Stimulated activated CD4-positive, alpha-beta T cell treated with anti-CD3 and anti-CD28 coated beads, Interleukin-1b, Interleukin-23, amount 100 ng/mL, for 1 hour (primary cell): ENCODE measurements at places on chromosomes 12 and 14.

DNA sequence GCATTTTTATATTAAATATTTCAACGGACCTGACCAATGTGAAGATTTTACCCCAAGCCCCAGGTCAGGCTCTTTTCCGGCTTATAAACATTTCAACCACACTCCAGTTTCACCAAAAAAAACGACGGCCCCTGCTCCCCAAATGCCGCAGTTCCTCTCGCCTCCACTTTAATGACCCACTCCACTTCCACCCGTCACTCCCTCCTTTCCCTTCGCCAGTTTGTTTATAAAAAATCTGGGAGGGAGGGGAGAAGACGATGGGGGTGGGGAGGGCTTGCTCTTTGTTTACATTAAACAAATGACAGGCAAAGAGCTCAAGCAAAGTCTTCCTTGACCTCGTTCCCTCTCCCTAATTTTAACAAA lies 5.4 kb downstream of the SIX6 start:
- DNase-seq: no peak

GRCh38 chr14:101074196-101075024 lies 170.9 kb upstream of the RTL1 start:
- no peak for DNase-seq

GRCh38 chr12:43540470-43540869 lies 11.5 kb downstream of the ADAMTS20 start:
- DNase-seq: no peak

- DNase-seq: no peak
These were observed 125.2 kb downstream of the GCH1 start for GRCh38 chr14:54777395-54777794.

DNA sequence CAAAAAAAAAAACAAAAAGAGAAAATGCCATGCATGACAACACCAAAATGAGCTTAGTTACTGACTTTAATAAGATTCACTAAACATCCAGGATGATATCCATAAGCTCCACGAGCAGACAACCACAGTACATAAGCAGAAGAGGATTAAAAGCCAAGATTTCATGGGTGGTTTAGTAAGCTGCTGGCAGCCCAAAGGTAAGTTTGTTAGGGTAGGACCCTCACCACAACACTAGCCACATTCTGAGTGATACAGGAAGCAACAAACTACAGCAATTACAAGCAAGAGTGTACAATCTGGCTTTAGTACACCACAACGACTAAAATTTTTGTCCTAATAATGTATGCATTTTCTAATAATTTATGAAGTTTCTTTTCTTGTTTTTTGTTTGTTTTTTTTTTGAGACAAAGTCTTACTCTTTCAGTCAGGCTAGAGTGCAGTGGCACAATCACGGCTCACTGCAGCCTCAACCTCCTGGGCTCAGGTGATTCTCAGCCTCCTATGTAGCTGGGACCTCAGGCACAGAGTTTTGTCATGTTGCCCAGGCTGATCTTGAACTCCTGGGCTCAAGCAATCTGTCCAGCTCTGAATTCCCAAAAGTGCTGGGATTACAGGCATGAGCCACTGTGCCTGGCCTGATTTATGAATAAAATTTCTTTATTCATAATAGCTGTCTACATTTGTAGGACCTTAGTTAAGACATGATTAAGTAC lies 221.4 kb downstream of the MED13L start:
- DNase-seq: no peak

DNA sequence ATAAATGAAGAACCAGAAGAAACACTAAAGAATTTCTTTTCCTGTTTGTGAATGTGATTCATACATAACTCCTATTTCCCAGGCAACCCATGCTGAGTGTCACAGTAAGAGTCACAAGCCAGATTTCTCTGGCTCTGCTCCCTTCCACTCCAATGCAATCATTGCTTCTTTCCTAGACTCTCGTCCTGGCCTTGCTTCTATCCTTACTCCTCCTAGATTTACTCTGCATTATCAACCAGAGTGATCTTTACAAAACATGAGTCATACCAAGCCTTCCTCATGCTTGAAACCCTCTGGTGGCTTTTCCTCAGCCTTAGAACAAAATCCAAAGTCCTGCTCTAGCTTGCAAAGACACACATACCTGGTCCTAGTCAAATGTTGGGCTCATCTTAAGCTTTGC lies 13.3 kb downstream of the IL22 start:
- DNase-seq: no peak

DNA sequence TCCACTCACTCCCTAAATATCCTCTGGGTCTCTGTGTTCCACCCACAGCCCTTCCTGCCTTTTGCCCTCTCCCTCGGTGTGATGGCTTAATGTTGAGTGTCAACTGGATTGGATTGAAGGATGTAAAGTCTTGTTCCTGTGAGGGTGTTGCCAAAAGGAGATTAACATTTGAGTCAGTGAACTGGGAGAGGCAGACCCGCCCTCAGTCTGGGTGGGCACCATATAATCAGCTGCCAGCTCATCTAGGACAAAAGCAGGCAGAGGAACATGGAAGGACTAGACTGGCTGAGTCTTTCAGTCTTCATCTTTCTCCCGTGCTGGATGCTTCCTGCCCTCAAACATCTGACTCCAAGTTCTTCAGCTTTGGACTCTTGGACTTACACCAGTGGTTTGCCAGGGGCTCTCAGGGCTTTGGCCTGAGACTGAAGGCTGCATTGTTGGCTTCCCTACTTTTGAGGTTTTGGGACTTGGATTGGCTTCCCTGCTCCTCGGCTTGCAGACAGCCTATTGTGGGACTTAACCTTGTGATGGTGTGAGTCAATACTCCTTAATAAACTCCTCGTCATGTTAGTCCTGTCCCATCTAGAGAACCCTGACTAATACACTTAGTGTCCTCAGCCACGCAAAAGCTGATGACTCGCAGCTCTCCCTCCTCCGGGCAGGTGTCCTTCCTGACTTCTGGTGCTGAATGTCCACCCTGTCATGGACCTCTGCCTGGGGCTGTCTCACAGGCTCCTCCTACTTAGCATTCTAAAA lies 5.9 kb downstream of the DGLUCY start:
- no peak for DNase-seq

DNA sequence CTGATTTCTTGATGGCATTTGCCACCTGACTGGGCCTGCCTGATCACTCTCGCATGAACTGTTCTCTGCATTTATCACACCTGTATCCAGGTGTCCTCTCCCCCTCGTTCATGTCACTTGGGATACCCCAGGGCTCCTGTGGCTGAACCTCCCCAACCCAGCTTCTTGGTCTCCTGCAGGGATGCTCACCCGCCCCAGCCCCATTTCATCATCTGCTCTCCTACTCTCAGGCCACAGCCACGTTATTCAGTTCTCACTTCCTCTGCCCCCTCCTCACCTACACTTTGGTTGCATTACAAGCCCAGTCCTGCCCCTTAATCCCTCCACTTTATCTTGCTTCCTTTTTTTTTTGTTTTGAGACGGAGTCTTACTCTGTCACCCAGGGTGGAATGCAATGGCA lies 35.5 kb downstream of the TMBIM6 start:
- DNase-seq: no peak

GRCh38 chr12:55955800-55956508 lies 9.9 kb downstream of the PMEL start:
- no peak for DNase-seq

- no peak for DNase-seq
These were observed 13.2 kb downstream of the PGF start for GRCh38 chr14:74942181-74942580.

DNA sequence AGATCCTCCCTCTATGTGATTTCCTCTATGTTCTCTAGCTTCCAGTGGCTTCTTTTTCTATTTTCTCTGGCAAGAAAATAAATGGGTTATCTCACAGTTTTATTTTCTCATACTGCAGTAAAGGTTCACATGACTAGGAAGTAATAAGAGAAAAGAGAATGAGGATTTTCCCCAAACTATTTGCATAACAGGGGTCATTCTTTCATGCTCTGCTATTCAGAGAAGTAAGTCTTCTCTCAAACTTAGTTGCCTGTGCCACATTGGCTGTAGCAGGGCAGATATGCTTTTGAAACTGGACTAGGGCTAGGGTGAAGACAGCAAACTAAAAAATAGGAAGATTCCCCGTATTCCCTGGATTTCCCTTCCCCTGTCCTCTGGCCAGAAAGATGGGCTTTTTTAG lies 57.4 kb downstream of the ACSM4 start:
- DNase-seq: no peak

DNA sequence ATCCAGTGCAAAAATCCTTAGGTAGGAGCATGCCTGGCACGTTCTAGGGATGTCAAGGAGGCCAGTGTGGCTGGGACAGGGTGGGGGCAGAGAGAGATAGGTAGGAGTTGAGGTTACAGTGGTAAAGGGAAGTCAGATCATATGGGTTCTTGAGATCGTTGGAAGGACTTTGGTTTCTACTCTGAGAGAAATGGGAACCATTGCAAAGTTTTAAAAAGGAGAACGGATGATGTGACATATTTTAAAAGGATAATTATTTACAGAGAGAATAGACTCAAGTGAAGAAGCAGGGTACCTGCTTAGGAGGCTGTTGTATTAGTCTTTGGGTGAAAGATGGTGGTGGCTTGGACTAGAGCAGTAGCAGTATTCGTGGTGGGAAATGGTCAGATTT lies 47.6 kb upstream of the ATP2B1 start:
- no peak for DNase-seq

DNA sequence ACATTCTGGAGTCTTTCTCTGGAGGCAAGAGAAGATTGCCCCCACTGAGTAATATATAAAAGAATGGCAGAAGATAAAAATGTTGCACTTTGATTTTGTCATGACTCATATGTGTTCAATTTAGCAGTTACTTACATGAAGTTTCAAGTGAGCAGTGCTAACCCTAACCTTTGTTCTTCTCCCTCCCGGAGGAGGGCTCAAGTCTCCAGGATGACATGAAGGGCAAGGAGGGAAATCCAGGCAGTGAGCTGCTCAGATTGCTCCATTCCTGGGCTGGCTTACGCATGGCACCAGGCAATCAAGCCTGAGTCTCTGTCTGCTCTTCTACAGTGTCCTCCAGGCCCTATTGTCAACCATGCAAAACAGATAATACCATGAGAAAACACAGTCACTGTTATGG lies 322.3 kb downstream of the DUSP6 start:
- DNase-seq: no peak

GRCh38 chr14:61153914-61154545 lies 127.1 kb downstream of the TMEM30B start:
- no peak for DNase-seq

DNA sequence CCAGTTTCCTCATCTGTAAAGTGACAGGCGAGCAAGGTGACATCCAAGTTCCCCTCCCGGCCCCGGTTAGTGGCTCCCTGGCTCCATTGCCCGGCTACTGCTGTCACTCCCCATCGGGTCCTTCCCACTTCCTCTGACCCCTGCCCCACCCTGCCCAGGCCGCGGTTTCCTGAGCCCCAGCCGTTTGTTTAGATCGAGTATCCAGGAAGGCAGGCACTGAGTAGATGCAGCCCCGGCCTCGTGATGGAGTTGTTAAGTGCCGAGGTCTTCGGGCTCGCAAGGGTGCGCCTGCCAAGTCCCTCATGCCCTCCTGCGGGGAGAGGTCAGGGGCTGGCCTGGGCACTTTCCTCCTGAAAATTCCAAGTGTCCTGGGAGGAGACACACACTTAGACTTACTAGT lies 55.4 kb downstream of the TEAD4 start:
- DNase-seq: no peak

- no peak for DNase-seq
These were observed 5.2 kb upstream of the ATG14 start for GRCh38 chr14:55416866-55417265.

GRCh38 chr12:47885566-47885965 lies 19.2 kb downstream of the VDR start:
- no peak for DNase-seq

DNA sequence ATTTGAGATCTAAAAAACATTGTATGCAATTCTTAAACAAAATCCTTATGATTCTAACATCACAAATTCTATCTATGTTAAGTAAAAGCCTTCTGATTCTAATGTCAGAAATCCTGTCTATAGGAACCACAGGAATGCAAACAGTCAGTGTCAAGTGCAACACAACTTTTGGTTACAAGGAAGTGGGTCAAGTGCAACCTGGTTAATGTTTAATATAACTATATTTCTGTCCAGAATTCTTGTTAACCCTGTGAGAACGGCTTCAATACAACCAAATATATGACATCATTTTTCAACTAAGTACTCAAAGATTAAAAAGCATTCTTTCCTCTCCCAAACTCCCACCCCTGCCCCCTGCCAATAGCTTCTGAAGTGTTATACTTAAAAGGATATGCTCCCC lies 107.9 kb upstream of the PLEKHA5 start:
- DNase-seq: no peak

- no peak for DNase-seq
These were observed 151.6 kb upstream of the PLEKHG7 start for GRCh38 chr12:92551210-92551609.

DNA sequence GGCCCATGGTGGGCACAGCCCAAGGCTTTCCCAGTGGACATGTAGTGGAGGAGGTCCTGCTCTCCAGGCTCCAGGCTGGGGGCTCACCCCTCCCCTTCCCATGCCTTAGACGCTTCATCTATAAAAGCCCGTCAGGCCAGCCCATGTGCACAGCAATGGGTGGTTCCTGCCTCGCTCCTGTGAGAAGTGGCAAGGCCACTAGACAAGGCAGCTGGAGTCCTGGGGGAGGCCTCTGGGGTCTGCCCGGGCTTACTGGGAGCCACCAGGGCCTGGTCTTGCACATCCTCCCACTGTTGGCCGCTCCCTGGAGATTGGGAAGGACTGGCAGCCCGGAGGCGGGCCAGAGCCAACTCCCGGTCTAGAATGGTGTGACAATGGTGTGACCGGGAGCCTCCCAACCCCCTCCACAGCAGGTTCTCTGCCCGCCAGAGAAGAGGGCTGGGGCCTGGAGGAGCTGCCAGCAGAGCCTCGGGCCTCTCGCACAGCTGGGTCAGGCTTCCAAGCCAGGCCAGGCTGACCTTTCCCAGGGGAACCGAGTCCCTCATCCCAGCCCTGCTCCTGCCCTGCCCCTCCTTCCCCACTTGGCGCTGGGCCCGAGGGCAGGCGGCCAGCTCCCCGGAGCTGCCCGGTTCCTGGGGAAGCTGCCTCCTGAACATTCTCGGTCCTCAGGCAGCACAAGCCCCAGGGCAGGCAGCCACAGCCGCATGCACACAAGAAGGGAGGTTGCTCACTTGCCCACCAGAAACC lies 97.9 kb downstream of the RFLNA start:
- no peak for DNase-seq

GRCh38 chr12:97142737-97143410 lies 235.8 kb downstream of the NEDD1 start:
- DNase-seq: no peak

DNA sequence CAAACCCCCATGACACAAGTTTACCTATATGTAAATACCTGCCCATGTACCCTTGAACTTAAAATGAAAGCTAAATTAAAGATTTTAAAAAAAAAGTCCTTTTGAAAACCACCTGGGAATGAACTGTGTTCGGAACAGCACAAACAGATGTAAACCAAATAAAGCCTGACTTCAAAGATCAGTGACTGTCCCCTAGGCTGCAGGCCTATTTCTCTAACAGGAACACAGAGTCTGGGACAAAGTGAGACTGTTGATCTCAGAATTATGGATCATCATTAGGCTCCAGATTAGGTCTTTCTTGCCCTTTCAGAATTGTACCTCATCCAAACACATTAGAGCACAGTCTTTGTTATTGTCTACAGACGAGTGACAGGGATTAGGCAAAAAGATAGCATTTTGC lies 54.6 kb downstream of the PAH start:
- no peak for DNase-seq

GRCh38 chr14:23413681-23414080 lies 5.6 kb upstream of the MYH6 start:
- DNase-seq: no peak

GRCh38 chr12:54059668-54060067 lies 6.0 kb downstream of the HOXC4 start:
- DNase-seq: no peak
